ENCODE measurements at places on chromosomes 11 and 22.

GRCh38 chr11:1202776-1203504 lies 19.9 kb upstream of the MUC5B start:
- peak; percentile 44 for DNase-seq

DNA sequence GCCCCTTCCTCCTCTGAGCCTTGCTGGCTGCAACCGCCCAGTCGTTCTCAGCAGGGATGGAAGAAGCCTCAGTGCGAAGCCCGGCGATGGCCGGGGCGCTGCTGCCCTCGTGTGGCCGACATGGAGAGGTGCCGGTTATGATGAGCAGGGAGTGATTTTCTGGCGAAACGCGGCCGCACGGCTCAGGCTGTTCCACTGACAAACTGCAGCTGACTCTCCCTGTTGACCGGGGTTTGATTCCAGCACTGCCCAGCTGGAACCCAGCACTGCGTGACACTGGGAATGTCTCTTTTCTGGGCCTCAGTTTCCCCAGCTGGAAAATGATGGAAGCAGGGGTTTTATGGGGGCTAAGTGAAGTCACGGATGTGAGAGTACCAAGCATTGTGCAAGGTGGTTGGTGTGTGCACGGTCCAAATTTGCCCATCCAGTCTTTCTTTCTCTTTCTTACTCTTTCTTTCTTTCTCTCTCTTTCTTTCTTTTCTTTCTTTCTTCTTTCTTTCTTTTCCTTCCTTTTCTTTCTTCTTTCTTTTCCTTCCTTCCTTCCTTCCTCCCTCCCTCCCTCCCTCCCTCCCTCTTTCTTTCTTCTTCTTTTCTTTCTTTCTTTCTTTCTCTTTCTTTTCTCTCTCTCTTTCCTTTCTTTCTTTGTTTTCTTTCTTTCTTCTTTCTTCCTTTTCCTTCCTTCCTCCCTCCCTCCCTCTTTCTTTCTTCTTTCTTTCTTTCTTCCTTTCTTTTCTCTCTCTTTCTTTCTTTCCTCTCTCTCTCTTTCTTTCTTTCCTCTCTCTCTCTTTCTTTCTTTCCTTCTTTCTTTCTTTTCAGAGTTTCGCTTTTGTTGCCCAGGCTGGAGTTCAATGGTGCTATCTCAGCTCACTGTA lies 25.8 kb upstream of the MPPED1 start:
- DNase-seq: peak; percentile 65

GRCh38 chr11:73205661-73206343 lies 12.3 kb upstream of the P2RY2 start:
- DNase-seq: no peak

GRCh38 chr11:45647329-45647728 lies 18.1 kb downstream of the CHST1 start:
- DNase-seq: no peak

GRCh38 chr11:2991452-2992233 lies 486 bp downstream of the NAP1L4 start:
- no peak for DNase-seq

DNA sequence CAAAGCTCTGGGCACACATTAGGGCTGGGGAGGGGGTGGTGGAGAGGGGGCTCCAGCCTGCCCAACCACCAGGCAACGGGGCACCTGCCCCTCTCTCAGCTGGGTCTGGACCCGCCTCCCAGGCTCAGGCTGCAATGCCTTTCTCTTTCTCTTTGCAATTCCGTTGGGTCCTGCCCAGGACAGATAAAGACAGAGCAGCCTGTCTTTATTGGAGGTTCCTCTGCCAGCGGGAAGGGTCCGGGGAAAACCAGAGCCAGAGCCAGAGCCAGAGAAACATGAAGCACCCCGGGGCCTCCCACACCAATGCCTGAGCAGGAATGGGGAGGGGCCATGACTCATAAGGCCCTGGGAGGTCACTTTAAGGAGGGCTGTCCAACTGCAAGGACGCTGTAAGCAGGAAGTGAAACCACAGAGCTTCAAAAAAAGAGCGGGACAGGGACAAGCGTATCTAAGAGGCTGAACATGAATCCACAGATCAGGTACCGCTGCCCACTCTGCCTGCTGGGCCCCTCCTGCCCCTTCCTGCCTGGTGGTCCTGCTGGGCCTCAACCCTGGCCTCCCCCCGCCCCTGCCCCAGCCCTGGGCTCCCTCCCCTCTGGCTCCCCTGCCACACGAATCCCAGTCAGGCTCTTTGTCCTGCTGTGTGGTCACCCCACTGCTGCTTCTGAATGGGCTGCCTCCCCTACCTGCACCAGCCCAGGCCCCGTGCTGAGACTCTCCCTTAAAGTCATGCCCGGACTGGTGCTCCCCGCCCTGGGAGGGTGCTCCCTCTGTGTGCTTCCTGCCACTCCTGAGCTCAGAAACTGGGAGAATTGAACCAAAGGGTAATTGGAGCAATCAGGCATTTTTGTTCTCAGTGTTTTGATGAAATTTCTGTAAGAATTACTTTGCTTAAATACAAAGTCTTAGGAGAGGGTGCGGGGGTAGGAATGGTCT lies at the start of gene APOBEC3B:
TSS of gene APOBEC3B (plus strand) at position 356 of the 936 bp plus-strand sequence. CDS start at position 463, 107 bp downstream.
- peak; percentile 89 for DNase-seq

DNA sequence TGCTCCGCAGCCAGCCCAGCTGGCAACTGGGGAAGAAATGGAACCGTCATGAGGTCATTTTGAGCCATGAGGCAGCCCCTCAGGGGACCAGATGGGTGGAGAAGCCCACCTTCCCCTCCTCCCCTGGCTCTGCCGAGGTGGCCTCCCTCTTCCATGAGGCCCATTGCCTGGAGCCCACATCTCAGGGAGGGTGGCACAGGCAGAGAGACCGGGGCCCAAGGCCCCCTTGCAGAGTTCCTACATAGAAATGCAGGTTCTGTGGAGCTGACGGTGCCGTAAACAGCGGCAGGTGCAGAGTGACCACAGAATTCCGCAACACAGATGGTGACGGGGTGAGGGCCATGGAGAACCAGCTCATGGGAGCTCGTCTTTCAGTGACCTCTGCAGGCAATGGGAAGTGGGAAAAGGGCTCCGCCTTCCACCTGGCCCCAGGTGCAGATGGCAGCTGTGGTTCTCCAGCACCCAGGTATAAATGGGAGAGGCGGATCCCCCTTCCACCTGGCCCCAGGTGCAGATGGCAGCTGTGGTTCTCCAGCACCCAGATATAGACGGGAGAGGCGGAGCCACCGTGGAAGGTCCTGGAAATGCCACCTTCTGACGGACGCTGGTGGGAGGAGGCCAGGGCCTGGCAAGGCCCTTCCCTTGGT lies 765.4 kb downstream of the BRD1 start:
- no peak for DNase-seq

DNA sequence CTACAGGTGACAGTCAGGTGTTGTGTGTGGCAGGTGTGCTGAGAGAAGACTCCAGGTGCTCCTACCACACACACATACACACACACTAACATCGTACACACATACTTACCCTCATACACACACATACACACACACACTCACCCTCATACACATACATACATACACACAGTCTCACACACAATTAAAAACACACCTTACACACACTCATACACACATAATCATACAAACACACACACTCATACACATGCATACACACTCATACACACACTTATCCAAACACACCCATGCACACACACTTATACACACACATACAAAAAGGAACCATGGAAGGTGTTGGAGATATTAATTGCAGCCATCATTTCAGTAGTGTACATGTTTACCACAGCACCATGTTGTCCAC lies 4.6 kb downstream of the KRTAP5-3 start:
- no peak for DNase-seq

DNA sequence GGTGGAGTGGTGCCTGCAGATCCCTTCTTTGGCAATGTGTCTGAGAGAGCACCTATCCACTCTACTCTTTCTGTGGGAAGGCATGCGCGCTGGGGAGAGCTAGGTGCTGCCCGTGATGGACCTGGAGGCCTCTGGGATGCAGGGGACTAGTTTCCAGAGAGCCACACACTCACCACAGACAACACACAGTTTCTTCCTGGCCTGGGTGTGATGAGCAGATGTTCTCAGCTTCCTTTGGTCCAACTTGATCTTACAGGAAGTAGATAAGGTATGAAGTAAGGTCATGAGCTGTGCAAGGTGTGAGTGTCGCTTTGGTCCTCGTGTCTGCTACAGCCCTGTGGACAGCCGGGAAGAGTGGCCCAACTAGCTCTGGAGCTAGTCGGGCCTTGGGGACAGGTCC lies 27.3 kb upstream of the SUSD2 start:
- peak; percentile 12 for DNase-seq

DNA sequence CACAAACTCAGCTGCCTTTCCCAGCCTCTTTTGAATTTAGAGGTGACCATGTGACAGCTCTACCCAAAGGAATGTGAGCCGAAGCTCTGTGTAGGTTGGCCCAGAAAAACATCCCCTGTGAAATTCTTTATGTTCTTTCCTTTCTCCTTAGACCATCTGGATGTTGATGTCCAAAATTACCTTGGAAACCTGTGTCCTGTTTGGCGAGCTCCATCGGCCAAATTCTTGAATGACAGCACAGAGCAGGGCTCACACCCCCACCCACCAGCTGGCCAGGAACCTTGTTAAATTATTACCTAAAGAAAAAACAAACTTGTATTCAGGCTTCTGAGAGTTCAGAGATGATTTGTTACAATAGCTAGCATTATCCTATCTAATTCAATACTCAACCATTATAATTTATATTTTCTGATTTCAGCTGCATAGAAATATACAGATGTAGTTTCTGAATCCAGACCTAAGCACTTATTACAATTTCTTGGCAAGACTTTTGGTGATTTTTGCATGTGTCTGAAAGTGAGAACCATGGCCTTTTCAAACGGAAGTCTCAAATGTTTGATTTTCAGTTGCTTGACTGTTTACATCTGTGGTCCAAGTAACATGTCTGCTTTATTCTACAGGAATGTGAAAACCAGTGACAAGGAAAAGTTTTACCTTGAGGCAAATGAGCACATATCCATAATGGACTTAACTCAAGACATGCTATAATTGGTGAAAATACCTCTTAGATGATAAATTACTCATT lies 554.2 kb downstream of the NTM start:
- no peak for DNase-seq

- no peak for DNase-seq
Measured at GRCh38 chr11:29075726-29076125, 941.1 kb downstream of the KCNA4 start.

- DNase-seq: no peak
Measured at GRCh38 chr22:20613301-20613700, 105.9 kb downstream of the MED15 start.

GRCh38 chr11:66674964-66675602 lies 2.6 kb downstream of the RBM4B start:
- DNase-seq: no peak

- no peak for DNase-seq
Measured at GRCh38 chr11:131663405-131664200, 293.2 kb downstream of the NTM start.

GRCh38 chr11:109026891-109027489 lies 362.1 kb downstream of the DDX10 start:
- DNase-seq: no peak

DNA sequence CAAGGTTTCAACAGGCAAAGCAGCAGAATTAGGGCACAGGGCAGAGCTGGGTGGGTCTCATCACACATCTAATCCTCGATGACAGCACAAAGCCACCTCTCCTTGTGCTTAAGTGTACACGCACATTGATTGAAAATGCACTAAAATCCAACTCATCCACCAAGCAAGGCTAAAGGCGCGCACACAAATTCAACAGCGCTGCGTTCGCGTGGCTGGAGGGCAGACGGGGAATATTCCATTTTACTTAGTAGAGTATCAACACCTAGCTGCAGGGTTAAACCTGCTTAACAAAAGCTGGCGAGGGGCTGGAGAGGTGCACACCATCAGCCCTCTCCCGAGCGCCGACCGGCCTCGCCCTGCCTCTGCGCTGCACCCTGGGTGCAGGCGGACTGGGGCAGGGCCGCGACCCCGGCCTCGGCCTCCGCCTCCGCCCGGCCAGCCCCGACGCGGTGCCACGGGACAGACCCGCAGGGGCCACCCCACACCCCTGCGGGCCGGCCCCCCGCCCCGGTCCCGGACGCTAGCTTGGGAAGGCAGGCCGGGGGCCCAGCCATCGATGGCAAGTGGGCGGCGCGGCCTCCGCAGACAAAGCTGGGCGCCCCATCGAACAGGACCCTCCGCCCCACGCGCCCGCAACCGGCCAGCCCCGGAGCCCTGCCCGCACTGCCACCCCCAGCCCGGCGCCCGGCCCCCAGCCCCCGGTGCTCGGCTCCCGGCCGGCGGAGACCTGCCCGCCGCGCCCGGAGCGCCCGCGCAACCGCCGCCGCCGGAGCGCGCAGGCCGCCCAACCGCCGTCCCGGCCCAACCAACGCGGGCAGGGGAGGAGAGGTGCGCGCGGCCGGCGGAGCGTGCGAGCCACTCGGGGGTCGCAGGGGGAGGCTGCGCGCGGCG lies 929 bp downstream of the PRDM10 start:
- DNase-seq: no peak

DNA sequence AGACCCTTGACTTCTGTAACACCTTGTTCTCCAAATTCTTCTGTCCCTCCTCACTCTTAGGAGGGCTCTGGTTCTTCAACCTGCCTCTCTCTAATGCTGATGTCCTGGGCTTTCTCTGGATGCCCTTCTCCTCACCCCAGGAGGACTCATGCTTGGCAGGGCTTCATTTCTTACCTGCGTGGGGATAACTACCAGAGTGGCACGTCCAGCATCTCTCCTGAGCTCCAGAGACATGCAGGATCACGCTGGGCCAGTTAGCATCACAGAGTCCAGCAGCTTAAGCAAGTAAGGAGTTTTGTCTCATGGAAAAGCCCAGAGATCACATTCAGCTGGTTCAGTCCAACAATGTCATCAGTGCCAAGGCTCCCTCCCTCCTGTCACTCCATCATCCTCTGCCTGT lies 36.4 kb downstream of the RTL6 start:
- DNase-seq: no peak

- DNase-seq: no peak
Measured at GRCh38 chr11:71355281-71355680, 92.9 kb downstream of the DHCR7 start.

DNA sequence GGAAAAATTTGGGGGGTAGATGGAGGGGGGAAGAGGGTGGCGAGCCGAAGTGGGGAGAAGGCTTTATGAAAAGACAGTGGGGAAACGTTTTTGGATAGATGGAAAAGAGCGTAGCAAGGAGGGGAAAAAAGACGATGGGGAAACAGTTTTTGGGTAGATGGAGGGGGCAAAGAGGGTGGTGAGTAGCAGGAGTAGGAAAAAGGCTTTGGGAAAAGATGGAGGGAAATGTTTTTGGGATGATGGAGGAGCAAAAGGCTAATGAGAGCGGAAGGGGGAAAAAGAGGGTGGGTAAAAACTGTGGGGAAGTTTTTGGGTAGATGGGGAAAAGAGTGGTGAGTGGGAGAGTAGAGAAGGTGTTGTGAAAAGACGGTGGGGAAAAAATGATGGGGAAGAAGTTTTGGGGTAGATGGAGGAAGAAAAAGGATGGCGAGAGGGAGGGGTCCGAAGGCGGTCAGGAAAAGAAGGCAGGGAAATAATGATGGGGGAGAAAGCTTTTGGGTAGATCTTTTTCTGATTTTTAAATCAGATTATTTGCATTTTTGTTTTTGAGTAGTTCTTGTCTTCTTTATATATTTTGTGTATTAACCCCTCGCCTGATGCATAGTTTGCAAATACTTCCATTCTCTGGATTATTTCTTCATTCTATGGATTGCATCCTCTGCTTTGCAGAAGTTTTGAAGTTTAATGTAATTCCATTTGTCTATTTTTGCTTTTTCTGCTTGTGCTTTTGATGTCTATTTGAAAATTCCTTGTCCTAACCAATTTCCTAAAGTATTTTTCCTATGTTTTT lies 115.3 kb upstream of the SERPIND1 start:
- no peak for DNase-seq
